Frontal cortex (tissue), 4 donors: ENCODE measurements at places on chromosomes 7 and 10.

GRCh38 chr10:89973326-89973725 is 271.9 kb downstream of the KIF20B start:
- no peak for DNase-seq

- no peak for DNase-seq
Observed at GRCh38 chr10:132713421-132714095, 72.4 kb downstream of the NKX6-2 start.

- DNase-seq = no peak
Observed at GRCh38 chr7:118185163-118185860, 1.3 kb downstream of the LSM8 start.

- DNase-seq = no peak
Observed at GRCh38 chr10:10684972-10685371, 332.7 kb upstream of the CELF2 start.

DNA sequence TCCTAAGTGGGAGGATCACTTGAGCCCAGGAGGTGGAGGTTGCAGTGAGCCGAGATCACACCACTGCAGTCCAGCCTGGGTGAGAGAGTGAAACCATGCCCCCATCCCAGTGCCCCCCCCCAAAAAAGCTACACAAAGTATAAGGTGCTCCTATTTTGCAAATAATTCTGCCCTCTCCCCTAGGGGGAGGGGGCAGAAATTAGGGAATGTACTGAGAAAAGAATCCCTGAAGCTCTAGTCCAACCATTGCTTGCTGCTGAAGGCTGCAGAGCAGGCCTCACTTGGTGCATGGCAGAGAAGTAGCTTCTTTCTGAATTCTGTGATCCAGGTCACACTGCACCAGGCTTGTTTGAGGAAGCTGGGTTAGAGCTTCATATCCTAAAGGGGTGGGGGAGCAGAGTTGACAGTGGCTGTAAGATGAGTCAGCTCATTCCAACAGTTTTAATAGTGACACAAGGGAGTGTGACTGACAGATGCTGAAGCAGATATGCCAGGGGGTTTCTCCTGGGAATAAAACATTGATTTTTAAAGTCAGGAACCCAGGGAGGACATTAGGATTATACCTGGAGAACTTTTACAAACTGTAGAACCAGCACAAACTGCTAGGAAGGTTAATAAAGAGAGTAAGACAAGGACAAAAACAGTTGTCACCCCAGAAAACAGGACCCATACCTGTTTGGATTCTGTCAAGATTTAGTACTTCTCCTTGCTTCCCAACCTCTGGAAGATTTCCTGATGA is 32.8 kb upstream of the STRIP2 start:
- no peak for DNase-seq

DNA sequence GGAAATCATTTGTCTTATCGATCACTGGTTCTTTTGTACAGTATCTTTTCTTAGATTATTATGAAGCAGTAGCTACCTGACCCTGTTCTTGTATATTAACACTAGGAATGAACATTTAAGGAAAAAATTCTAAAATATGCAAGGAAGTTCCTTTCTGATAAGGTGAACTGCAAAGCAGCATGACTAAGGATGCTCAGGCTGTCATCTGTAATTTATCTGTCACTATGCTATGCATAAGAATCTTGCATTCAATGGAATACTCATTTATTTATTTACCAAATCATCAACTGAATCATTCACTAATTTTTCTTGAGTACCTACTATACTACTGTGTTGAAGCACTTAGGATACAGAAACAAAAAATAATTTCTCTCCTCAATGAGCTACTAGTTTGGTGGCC is 5.8 kb downstream of the GSDME start:
- DNase-seq = no peak

- no peak for DNase-seq
Observed at GRCh38 chr10:22518167-22518724, 172.9 kb downstream of the SPAG6 start.

DNA sequence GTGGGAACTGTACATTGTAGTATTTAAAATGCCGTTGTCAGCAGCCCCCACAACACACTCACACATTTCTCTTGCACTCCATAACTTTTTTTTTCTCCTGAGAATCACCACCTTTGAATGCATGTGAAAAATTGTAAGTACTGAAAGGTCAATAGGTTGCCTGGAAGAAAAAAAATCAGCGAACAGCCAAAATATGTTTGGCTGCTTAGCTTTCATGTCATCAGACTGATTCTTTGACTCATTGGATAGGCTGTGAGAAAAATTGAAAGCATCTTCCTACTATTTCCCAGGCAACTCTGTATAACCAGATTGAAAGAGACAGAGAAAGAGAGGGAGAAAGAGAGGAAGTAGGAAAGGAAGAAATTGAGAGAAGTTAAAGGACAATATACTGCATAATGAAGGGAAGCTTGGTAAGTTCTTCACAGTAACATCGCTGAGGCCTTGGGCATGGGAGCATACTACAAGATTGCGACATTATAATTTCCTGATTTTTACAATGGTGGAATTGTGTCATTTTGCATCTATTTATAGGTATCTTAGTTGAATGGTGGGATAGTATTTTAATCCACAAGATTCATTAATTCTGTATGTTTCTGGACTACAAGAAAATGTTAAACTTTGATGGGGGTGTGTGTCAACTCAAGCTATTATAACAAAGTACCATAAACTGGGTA is 249.3 kb upstream of the KCND2 start:
- no peak for DNase-seq

DNA sequence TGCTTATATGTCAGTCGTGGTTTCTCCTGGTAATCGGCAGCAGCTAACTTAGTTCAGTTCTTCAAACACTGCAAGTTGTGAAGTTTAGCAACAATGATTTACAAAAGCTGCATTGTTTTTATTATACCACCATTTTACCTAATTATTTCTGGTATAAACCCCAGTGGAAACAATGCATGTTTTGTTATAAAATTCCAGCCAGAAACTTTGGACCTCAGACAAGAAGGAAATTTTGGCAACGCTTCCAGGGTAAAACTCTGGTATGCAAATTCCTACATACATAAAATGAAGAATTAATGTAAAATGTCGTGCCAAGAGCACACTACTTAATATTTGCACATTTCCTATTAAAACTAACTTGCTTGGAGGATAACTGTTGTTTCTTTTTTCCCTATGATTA is 277.4 kb upstream of the LYZL1 start:
- DNase-seq = no peak

GRCh38 chr10:8130973-8131911 is 76.8 kb downstream of the GATA3 start:
- no peak for DNase-seq

GRCh38 chr10:52346394-52347326 is 32.6 kb downstream of the DKK1 start:
- no peak for DNase-seq

- no peak for DNase-seq
Observed at GRCh38 chr7:132108563-132108962, 467.7 kb downstream of the PLXNA4 start.

DNA sequence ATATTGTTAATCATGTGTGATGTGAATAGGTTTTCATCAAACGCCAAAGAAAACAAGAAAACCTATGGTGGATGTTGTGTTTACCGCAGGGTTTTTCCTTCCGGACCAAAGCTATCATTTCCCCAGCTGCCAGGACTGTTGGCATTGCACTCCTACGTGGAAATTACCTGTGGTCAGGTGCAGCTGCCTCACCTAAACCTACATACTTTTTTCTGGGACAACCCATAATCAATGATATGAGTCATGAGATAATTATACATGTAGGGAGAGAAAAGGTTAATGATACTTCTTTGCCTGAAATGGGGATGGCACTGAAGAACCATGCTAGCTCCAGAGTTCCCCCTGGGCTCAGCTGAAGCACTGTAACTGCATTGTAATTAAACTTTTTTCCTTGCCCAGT is 223.6 kb upstream of the SEMA3E start:
- no peak for DNase-seq

DNA sequence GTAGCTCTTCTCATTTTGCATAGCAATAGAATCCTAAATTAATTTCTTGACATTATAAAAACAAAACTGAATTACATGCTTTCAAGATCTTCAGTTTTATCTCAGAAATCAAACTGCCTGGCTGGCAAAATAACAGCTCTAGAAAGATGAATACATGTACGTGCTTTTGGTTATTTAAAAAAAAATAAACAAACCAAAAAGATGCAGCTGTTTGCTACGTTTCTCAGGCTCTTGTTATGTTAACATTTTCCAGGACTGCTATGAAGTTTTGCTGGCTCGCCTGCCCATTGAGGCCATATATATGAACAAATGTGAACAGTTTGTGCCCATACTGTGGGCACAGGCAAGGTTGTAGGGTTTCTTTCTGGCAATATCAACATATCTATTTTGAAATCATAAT is 86.6 kb downstream of the ODAD2 start:
- DNase-seq = no peak

- DNase-seq = no peak
Observed at GRCh38 chr7:8228766-8229674, 32.9 kb downstream of the ICA1 start.

- DNase-seq = no peak
Observed at GRCh38 chr10:66538908-66539307, 386.9 kb upstream of the LRRTM3 start.

GRCh38 chr7:32559480-32559879 is 64.2 kb downstream of the AVL9 start:
- DNase-seq = no peak
